ENCODE measurements at places on chromosomes 12 and 14.

- no peak for DNase-seq
Observed at GRCh38 chr12:132480623-132481132, 9.3 kb upstream of the FBRSL1 start.

- DNase-seq = no peak
Observed at GRCh38 chr12:69987579-69988091, 162.6 kb downstream of the MYRFL start.

- no peak for DNase-seq
Observed at GRCh38 chr12:16454481-16454880, 107.0 kb downstream of the MGST1 start.

- DNase-seq = no peak
Observed at GRCh38 chr12:124557518-124558223, 9.7 kb downstream of the NCOR2 start.

- no peak for DNase-seq
Observed at GRCh38 chr12:25714198-25714984, 161.3 kb upstream of the LMNTD1 start.

DNA sequence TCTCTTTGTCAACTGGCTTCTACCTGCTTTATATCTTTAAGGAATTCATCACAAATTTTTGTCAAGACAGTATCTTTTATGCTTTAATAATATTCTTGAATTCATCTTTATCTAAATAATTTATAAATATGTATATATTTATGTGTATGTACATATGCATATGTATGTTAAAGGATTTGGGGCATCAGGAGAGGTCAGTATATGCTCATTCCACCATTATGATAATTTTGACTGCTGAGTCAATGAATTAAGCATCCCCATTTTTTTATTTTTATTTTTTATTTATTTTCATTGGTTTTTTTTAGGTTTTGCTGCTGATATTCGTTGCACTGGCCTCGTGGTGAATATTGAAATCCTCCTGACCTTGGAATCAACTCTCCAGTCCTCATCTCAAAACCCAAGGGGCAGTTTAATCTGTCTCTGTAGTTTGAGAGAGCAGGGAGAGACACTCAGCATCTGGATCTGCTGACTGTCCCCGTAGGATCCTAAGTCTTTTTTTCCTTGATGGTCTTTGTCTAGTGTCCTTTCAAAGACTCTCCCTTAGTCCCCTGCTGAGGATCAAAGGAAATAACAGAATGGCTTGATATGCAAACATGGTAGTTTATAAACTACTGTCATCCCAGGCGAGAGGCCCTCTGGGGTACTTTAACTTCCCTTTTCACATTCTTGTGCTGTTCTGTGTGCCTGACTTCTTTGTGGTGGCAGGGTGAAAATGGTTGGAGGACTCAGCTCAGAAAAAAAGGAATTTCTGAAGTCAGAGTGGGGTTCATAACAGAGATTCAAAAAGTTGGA lies 218.7 kb downstream of the DIO2 start:
- no peak for DNase-seq

GRCh38 chr14:100524933-100525243 lies 62.3 kb downstream of the BEGAIN start:
- no peak for DNase-seq

DNA sequence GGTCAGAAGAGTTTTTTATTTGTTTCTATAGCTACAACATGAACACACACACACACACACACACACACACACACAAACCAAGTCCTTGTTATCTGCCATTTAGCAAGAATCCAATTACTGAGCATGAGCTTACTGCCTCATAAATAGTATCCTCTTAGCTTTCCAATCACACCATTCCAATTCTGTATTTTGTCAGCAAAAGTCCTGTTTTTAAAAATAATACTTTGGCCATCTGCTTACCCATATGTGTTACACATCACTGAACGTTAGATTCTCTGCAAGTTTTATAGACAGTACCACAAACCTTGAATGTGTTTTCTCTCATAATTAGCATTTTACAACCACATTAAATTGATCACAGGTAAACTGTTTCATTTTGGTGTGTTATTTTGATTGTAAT lies 1905.4 kb upstream of the FLRT2 start:
- DNase-seq = no peak

DNA sequence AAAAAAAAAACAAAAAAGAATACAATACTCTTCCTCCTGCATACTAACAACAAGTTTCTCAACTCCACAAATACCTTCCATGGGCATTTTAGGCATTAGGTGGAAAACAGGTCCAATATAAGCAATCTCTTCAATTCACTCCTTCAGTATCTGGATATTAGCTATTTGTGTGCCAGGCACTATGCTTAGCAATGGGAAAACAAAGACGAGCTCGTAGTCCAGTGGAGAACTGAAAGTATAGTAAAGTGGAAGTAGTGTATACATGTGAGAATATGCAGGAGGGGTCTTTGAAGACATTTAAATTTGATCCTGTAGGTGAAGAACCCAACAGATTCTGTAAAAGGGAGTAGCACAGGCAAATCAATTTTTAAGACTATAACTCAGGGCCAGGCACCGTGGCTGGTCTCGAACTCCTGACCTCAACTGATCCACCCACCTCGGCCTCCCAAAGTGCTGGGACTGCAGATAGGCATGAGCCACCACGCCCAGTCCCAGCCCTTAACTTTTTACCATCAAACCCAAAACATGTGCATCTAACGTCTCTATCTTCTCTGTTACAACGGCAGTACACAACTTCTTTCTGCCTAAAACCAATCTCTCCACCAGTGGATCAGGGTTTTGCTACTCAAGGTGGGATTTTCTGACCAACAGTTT lies 10.6 kb downstream of the HECTD1 start:
- DNase-seq = no peak

DNA sequence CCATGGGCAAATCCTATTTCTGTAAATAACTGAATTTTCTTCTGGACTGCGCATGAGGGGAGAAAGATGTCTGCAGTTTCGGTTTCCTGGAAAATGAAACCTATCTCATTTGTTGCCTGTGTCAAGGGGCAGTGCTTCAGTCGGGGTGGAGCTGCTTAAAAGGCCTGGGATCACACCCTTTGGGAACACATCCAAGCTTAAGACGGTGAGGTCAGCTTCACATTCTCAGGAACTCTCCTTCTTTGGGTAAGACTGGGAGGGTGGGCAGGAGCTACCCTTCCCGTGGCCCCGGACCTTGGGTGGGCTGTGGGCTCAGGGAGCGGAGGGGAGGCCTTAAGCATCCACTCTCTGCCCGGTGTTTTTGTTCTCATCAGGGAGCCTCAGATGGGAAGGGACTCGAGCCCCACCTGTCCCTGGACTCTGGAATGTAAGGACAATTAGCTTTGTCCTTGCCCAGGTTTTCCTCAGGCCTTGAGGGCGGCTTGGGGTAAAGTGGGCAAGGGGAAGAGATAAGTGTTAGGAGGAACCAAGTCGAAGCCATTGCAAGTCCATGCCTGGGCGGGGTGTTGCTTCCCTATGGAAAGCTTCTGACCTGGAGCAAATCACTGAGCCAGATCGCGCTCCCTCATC lies at the start of gene IFI27:
Gene IFI27, plus strand, starts transcription at position 185 of the 630 bp plus-strand sequence.
- DNase-seq = no peak

GRCh38 chr12:122012184-122012583 lies 9.5 kb upstream of the BCL7A start:
- DNase-seq = no peak

GRCh38 chr12:132490422-132491137 lies 629 bp downstream of the FBRSL1 start:
- no peak for DNase-seq

DNA sequence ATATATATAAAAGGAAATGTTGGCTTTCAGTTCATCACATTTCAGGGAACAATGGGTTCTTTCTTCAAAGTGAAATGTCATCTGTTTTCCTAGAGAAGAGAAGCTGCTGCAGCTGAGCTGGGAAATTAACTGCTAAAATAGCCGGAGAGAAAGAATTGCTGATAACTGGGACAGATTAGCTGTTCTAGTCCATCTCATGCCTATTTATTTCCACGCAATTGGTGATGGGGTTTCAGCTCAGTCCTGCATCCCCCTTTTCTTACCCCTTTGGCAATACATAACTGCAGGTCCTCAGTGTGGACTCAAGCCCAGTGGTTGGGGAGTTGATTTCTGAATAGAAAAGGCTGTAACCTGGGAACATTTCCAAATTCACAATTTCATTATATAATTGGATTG lies 436.9 kb upstream of the TMEM132C start:
- no peak for DNase-seq

DNA sequence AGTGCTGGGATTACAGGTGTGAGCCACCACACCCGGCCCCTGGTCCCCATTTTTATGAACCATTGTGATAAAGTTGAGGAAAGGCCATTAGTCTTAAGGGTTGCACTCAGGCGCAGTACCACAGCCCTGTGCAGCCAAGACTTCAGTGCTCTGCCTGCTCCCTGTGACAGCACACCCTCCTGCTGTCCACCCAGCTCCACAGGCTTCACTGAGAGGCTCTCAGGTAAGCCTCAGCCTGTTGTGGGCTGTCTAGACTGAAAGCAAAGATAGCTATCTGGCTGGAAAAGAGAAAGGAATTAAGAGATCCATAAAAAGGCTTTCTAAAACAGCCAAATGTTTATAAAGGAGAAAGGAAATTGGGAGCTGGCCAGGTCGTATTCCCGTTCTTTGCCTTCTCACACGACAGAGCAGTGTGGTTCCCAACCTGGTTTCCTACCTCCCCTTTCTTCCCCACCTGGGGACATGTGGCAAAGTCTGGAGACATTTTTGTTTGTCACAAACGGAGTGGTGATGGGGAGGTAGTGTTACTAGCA lies 19.1 kb upstream of the DNM1L start:
- no peak for DNase-seq

- no peak for DNase-seq
Observed at GRCh38 chr12:6068227-6068626, 56.2 kb downstream of the VWF start.

- no peak for DNase-seq
Observed at GRCh38 chr12:19415563-19415962, 23.7 kb upstream of the AEBP2 start.
